Tracheal epithelial cell (primary cell): ENCODE measurements at places on chromosomes 2 and 18. TPM values are rescaled to one million over a fixed set of nuclear protein-coding genes. Genes with fewer than 3 reads are reported as not detected.

CYBRD1 gene
- total RNA-seq = 27.7 TPM in 2 replicates

UGT1A8 gene
- under 0.01 and 0.43 TPM in 2 replicates for total RNA-seq

GPBAR1 gene
- 0.43 TPM in 1 of 2 replicates, not detected in the other for total RNA-seq

LRRC30 gene
- not detected in 2 replicates for total RNA-seq

SERPINB5 gene
- total RNA-seq = 883 and 1,115 TPM in 2 replicates

LBX2 gene
- 1.2 and 3.2 TPM in 2 replicates for total RNA-seq

GREB1 gene
- 0.21 and 0.24 TPM in 2 replicates for total RNA-seq

SAG gene
- under 0.01 TPM in 1 of 2 replicates, not detected in the other for total RNA-seq

MARCO gene
- not detected in 2 replicates for total RNA-seq

LIMS4 gene
- total RNA-seq = not detected in 2 replicates

UCN gene
- 0.48 and 0.85 TPM in 2 replicates for total RNA-seq

GNLY gene
- not detected in 2 replicates for total RNA-seq

LYG2 gene
- total RNA-seq = not detected in 2 replicates

CNDP1 gene
- not detected in 2 replicates for total RNA-seq

PDE1A gene
- total RNA-seq = 0.64 and 0.72 TPM in 2 replicates

EMILIN1 gene
- total RNA-seq = 0.21 and 0.24 TPM in 2 replicates

HRH4 gene
- total RNA-seq = under 0.01 and 0.64 TPM in 2 replicates

INHBB gene
- total RNA-seq = 0.21 and 0.24 TPM in 2 replicates

SERPINE2 gene
- 76.4 and 118 TPM in 2 replicates for total RNA-seq

FAP gene
- 0.85 and 2.7 TPM in 2 replicates for total RNA-seq

CRYGC gene
- total RNA-seq = not detected in 2 replicates

LRATD1 gene
- total RNA-seq = 16.6 and 41.6 TPM in 2 replicates

RGPD4 gene
- not detected in 2 replicates for total RNA-seq

MAP4K4 gene
- total RNA-seq = 45.8 and 74.5 TPM in 2 replicates

GTF2A1L gene
- 0.24 TPM in 1 of 2 replicates, not detected in the other for total RNA-seq

ANKRD29 gene
- 4.8 and 14.1 TPM in 2 replicates for total RNA-seq

NT5C1B gene
- not detected in 2 replicates for total RNA-seq

EFR3B gene
- total RNA-seq = under 0.01 TPM in 1 of 2 replicates, not detected in the other

PIK3C3 gene
- total RNA-seq = 28.3 and 54.0 TPM in 2 replicates

LYPD1 gene
- 4.1 TPM in 1 of 2 replicates, not detected in the other for total RNA-seq
